Stimulated activated CD4-positive, alpha-beta T cell treated with anti-CD3 and anti-CD28 coated beads, Interleukin-1b, Interleukin-23, amount 100 ng/mL, for 24 hours (primary cell): ENCODE measurements at places on chromosomes 4 and X.

- no peak for DNase-seq
Measured at GRCh38 chr4:89230271-89230670, 77.3 kb downstream of the GPRIN3 start.

GRCh38 chr4:153222707-153223426 lies 18.6 kb downstream of the TRIM2 start:
- DNase-seq = no peak

- DNase-seq = no peak
Measured at GRCh38 chr4:150211016-150211415, 132.8 kb downstream of the DCLK2 start.

GRCh38 chr4:55173580-55173979 lies 48.2 kb upstream of the KDR start:
- DNase-seq = no peak

- no peak for DNase-seq
Measured at GRCh38 chr4:116512552-116512951, 572.8 kb downstream of the TRAM1L1 start.

DNA sequence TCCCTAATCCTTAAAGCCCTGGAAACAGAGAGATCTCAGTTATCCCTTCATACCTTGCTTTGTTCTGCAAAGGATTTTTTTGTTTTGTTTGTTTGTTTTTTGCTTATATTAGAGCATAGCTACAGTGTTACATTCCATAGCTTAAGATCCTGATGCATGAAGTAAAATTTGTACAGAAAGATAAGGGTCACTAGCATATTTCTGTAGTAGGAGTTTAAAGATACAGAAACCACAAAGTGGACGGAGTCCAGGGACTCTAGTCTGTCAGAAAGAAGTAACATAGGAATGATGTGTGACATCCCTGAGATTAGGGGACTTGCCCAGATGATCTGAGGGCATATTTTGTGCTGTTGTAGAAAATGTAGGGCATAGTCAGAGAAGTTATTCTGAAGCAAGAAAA lies 151.9 kb upstream of the PLAC1 start:
- no peak for DNase-seq

DNA sequence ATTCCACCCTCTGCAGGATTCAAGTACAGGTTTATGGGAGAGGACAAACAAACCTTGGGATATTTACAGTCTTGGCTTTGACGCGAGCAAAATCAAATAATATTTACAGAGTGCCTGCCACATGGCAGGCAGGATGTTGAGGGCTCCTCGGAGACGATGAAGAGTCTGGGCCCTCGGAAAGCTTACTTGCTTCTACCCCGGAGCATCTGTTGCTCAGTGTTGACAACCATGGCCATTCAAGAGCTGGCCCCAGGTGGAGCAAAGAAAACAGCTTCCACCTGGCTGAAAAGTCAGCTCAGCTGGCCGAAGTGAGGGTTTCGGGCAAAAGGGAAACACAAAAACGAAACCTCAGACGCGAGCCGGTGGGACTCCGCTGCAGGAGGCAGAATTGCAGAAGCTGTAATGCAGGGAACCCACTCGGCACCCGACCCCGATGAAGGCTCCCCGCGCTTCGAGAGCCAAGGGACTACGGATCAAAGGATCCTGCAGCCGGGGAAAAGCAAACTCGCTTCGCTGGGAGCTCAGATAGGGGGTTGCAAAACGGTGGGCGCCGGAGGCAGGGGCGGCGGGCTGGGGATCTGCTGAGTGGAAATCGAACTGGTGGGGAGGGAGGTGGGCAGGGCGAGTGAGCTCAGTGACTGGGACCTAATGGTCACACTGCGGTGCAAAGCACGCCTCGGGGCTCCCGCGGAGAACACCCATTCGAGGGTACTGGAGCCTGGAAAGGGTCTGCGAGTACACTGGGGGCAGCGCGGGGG lies 805 bp downstream of the ATP8A1 start:
- peak; percentile 9 for DNase-seq

GRCh38 chr4:110290511-110290910 lies 92.1 kb upstream of the ELOVL6 start:
- no peak for DNase-seq

- no peak for DNase-seq
Measured at GRCh38 chr4:48557478-48557877, 67.4 kb downstream of the ZAR1 start.

DNA sequence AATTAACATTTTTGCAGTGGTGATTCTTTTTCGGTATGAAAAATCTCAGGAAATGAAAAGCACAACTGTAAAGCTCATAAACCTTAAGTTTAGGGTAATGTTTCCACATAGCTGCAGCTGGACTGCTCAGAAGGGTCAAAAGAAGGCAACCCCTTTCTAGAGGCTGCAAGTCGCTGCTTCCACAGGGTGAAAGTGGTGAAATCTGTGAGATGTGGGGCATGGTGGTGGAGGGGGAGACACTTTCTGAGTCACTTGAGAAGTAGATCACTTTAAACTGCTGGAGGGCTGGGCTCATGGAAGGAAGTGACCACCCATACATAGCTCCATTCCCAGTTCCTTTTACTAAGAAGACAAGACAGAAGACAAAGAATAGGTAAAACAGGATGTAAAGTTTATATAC lies 8.7 kb downstream of the SFRP2 start:
- no peak for DNase-seq

- no peak for DNase-seq
Measured at GRCh38 chr4:22999419-22999818, 306.7 kb downstream of the GBA3 start.

DNA sequence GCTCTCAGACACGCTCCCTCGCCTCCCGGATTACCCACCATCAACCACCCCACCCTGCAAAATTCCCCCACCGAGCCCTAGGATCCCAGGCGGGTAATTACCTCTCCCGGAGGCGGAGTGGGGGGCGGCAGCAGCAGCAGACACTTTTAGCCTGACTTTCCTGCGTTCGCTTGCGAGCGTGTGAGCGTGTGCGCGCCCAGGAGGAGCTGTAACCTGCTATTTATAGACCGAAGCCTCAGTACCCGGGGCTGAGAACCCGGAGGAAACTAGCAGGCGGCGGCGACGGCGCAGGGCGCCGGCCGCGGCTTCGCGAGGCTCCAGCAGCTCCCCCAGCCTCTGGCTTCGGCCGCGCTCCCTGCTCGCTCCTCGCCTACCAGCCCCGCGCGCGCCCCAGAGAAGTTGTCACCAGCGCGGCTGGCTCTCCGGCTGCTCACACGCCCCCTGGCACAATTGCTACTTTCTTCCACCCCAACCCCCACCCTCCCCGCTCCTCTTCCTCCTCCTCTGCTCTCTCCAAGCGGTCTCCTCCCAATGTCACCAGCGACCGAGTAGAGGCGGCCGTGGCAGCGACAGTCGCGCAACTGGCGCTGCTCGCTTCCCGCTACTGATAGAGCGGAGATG lies at the start of gene INPP4B:
Gene INPP4B (minus strand): TSS at position 194 of the 621 bp plus-strand sequence.
- DNase-seq = peak; percentile 45

DNA sequence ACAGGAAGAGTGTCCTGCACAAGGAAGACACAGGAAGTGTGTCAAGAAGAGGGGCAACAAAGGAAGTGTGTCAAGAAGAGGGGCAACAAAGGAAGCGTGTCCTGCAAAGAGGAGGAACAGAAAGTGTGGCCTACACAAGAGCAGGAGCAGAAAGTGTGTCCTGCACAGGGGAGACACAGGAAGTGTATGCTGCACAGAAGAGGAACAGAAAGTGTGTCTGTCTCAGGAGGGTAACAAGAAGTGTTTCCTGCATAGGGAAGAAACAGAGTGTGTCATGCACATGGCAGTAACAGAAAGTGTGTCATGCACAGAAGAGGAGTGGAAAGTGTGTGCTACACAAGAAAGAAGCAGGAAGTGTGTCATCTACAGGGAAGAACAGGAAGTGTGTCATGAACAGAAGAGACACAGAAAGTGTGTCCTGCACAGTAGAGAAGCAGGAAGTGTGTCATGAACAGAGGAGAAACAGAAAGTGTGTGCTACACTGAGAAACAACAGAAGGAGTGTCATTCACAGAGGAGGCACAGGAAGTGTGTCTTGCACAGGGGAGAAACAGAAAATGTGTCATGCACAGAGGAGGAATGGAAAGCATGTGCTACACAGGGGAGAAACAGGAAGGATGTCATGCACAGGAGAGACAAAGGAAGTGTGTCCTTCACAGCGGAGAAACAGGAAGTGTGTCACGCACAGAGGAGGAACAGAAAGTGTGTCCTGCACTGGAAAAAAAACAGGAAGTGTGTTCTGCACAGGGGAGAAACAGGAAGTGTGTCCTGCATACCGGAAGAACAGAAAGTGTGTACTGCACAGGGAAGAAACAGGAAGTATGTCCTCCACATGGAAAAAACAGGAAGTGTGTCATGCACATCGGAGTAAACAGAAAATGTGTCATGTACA lies 526.4 kb upstream of the PRKX start:
- no peak for DNase-seq

DNA sequence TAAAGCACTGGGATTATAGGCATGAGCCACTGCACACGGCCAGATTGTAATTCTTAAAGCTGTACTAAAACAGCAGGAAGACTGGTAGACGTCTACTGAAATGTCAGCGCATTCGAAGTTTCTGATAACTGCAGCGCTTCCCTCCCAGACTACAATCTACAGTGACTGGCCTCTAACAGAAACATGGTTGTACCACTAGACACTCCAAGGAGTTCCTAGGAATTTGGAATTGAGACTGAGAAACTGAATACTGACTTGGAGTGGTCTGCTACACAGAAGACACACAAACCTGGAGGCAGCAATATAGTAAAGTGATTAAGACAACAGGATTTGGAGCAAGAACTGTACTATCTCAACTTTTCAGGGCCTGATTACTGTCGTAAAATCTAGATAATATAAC lies 937 bp downstream of the HELQ start:
- DNase-seq = no peak

DNA sequence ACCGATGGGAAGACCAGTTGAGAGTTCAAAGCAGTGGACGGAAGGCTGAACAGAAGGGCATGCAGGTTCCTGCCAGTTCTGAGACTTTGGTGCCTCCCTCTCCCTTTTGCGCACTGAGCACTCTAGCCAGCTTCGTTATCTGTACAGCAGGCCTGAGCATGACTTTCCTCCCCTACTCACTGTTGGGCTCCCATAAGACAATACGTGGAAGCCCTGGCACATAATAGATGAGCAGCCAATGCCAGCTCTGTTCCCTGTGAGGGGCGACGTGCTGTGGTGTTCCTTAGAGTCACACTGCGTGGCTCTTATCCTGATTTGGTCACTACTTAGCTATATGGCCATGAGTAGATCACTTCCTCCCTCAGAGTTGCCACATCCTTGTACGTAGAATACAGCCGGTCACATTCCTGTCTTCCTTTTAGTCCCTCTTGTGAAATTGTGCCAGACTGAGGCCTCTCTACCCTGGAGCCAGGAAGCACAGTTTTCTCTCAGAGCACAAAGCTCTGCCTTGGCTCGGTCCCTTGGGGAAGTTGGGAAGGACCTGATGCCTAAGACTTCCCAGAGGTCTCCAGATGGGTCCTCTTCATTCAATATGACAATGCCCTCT lies 160.4 kb upstream of the MAMLD1 start:
- DNase-seq = no peak

DNA sequence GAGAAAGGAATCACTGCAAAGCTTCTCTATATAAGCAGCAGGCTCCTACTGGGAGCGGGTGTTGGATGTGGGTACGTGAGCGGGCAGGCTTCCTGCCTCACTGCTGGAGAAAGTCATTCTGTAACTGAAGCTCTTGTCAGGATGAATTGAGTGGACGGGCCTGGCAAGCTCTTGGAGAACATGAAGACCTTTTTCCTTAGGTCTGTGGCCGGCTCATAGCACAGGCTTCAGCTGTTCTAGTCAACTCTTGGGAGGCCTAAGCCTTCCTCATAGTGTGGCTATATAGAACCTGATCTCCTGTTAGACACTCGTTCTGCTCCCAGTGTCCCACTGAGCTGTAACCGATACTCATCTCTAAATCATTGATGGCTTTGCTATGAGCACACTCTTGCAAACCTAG lies 108.2 kb upstream of the GPC4 start:
- no peak for DNase-seq

GRCh38 chrX:27186671-27187070 lies 276.5 kb downstream of the PPP4R3C start:
- no peak for DNase-seq

DNA sequence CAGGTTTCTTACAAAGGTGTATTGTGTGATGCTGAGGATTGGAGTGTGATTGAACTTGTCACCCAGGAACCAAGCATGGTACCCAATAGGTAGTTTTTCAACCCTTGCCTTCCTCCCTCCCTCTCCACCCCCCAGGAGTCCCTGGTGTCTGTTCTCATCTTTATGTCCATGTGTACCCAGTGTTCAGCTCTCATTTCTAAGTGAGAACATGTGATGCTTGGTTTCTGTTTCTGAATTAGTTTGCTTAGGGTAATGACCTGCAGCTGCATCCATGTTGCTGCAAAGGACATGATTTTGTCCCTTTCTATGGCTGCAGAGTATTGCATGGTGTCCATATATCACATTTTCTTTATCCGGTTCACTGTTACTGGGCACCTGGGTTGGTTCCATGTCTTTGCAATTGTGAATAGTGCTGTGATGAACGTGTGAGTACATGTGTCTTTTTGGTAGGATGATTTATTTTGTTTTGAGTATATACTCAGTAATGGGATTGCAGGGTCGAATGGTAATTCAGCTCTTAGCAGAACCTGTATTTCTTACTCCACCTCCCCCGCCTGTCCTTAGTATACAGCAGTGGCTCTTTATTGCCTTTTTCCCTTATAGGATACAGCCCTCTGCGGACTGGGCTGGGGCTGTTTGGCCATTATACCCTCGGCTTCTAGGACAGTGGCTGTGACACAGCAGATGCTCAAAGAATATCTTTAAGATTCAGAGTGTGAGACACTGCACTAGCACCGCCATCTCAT lies 145.4 kb downstream of the PTTG2 start:
- DNase-seq = no peak

- no peak for DNase-seq
Measured at GRCh38 chr4:12409507-12410190, 981.0 kb upstream of the HS3ST1 start.

- no peak for DNase-seq
Measured at GRCh38 chr4:168200685-168201084, 108.3 kb downstream of the ANXA10 start.

- DNase-seq = no peak
Measured at GRCh38 chr4:41655177-41655576, 93.3 kb downstream of the PHOX2B start.

GRCh38 chr4:115042496-115042895 lies 70.9 kb downstream of the NDST4 start:
- no peak for DNase-seq

DNA sequence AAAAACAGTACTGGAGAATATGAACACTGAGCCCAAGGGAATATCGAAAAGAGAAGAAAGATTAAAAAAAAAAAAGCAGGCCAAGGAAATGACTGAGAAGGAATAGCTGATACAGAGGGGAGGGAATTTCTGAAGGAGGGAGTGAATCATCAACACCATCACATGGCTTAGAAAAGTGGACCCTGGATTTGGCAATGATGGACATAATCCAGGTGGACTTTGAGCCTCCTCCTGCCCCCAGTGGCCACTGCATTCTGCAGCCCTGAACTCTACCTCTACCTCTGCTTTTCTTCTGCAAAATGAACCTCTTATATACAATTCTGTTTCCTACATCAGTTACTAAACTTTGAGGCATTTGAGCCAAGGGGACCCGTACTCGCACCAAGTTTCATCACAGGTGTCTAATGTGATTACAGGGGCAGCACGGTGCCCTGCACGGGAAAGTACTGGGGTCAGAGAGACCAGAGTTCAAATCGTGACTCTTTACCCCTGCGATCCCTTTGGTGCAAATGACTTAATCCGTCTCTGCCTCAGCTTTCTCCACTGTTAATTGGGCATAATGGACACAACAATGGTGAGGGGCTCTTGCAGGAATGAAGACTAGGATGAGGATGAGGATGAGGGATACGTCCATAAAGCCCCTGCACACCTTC lies 1.1 kb downstream of the OCIAD2 start:
- DNase-seq = no peak
